ENCODE measurements at places on chromosomes 7 and 10. TPM values are rescaled to one million over a fixed set of nuclear protein-coding genes. Genes with fewer than 3 reads are reported as not detected.

HABP2 gene
- not detected for total RNA-seq

INA gene
- 1.2 TPM for total RNA-seq

DNA sequence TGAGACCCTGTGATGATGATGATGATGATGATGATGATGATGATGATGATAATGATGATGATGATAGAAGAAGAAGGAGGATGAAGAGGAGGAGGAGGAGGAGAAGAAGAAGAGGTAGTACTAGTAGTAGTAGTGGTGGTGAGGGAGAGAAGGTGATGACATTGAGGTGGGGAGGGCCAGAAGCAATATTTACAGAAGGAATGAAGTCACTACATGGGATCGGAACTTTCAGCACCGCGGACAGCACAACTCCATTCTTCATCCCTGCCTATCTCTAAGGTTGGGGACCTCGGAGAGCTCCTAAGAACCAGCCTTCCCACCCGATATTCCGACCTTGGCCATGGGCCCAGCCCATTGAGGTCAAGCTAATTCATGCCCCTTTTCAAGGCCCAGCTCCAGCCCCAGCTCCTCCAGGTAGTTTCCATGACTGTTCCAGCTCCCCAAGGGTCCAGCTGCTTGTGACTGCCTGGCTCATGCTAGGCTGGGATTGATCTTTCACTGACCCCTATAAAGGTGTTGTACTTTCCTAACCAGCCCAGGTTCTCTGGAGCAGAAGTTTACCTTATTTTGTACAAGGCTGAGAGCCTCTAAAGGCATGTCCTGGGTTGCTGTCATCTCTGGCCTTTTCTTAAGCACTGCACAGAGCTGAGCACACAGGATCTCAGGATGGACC lies 10.3 kb downstream of the CRHR2 start:
- no peak for ATAC-seq

GRCh38 chr7:134209322-134210015 lies 82.3 kb downstream of the LRGUK start:
- no peak for ATAC-seq

GRCh38 chr10:810351-810846 lies 120.9 kb upstream of the DIP2C start:
- no peak for ATAC-seq

OR2AE1 gene
- total RNA-seq = not detected

DNA sequence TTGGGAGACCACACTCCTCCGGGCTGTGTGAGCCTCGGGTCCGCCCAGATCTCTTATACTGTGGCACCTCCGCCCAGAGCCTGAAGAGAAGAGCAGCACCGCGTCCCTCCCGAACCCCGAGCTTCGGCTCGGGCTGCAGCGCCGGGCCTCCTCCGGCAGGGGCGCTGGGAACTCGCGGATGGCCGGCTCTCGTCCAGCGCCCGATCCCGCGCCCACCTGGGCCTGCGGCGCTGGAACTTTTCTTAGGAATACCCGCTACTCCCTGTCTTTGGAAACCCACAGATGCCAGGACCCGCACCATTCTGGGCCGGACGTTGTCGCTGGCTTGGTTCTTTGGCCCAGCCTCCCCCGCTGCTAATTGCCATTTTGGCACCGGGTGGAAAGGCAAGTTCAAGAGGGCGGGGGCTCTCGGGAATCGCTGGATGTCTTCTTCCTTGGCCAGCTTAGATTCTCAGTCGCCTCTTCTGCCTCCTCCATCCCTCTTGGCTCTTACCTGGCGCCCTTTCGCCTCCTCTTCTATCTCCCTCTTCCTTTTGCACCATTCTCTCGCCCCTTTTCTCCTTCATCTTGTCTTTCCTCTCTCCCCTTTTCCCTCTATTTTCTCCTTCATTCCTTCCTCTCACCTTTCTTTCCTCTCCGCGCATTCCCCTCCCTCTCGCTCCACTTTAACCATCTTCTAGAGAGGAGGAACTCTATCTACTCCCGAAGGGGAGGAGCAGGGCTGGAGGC lies 2.1 kb upstream of the SORCS3 start:
- no peak for ATAC-seq

GRCh38 chr7:17244786-17245185 lies 53.7 kb upstream of the AHR start:
- no peak for ATAC-seq

DNA sequence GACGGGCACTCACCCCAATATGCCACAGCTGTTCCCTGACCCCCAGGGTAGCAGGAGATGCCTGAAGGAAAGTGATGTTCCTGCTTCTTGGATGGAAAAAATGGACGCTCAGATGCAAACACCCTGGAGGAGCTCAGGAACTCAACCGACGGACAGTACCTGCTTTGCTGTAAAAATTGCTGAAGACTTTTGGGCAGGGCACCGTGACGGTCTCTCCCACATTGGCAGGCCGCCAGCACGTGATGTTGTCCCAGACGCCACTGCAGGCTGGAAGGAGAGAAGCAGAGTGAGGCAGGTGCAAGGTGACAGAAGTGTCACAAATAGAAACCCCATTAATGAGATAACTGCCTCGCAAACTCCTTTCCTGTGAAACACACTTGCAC lies 35.0 kb downstream of the VIPR2 start:
- ATAC-seq = no peak

- ATAC-seq = no peak
These were observed 62.1 kb downstream of the ZMIZ1 start for GRCh38 chr10:79130846-79131245.
